ENCODE measurements at places on chromosomes 4 and X.
A peak's percentile ranks its signal among the peaks of the same experiment; 100 is the strongest.

GRCh38 chr4:37437163-37437562 lies 192.6 kb downstream of the NWD2 start:
- DNase-seq, result no peak

DNA sequence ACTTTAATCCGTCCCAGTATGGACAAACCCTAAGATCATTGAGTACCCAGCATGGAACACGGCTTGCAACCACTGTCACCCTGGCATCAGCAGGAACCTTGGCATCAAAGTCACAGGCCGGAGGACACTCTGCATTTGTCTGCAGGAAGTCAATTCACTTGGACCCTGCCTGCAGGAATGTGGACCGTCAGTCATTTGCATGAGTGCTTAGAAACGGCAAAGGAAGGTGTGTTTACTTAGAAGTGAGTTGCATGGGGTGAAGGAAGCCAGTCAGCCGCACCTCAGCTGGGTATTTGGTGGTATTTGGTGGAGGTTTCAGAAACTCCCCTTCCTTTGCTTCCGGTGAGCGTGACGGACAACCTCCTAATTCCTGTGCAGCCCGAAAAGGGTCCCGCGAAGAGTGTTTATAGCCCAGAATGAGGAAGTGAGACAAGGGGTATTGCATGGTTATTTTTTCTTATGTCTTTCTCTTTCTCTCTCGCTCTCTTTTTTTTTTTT lies 15.5 kb downstream of the P2RY8 start:
- DNase-seq, result no peak

GRCh38 chrX:121876305-121876704 lies 828.9 kb downstream of the GLUD2 start:
- DNase-seq, result no peak

DNA sequence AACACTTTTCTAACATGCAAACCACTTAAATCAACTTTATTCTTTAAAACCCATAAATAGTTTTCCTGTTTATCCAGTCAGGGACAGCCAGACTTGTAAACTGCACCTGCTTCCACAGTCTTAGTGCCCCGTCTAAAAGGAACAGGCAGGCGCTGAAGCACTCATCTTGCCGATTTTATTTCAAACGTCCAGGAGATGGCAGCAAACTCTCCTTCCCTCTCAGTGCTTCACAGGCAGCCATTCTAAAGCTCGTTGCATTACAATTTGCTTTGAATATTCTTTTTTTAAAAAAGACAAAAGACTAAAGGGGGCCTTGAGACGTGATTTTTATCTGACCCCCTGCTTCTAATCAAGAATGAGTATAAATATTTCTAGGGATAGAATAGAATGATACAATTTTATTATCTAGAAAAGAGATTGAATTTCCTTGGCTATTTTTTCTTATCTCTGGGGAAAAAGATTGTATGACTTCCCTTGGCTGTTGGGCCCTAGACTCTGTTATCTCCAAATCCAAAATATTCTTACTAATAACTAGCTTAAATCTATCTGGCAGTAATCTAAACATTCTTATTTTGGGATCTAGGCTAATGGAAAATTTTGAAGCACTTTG lies 93.6 kb upstream of the MYOZ2 start:
- DNase-seq, result peak; percentile 18

DNA sequence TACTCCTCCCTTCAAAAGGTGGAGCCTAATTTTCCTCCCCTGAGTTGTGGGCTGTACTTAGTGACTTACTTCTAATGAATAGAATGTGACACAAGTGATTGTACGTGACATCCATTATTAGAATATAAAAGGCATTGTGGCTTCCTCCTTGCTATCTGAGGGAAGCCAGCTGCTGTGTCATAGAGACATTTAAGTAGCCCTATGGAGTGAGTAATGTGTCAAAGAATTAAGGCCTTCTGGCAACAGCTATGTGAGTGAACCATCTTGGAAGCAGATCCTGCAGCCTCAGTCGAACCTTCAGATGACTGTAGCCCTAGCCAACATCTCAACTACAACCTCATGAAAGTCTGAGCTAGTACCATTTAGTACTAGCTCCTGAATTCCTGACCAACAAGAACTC lies 76.1 kb downstream of the BCOR start:
- no peak for DNase-seq

DNA sequence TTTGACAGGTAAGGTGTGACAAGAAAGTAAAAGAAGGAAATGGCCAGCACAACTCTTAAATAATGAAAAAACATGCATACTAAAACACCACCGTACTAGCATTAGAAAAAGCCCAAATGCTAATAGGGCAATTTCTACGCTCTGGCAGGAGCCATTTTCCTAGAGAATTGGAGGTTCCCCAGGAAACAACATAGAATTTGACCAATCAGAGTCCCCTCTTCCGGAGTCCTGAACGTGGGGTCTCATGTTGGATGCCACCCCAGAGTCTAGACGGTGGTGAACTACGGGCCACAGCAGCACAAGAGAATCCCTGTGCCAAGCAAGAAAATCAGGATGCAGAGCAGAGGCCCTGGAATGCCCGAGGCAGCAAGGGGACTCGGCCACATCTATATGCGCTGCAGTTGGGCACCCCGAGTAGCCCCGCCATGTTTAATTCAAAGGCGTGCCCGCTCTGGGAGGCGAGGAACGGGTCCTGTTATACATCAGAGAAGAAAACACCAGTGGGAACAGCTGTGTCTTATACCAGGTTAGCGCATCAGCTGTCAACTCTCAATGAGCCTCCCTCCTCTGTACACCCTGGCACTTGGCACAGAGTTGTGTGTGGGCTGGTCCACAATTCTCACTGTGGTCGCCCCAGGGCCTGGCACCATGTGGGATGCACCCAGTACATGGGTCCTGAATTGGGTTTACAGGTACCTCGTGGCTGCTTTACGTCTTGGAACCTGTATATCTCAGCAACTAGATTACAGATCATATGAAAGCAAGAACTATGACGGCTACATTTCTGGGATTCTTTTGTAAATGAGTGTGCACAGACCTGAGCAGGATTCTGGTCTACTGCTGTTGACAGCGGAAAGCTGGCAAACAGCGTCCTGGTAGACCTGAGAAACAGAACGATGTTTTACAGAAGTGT lies 52.1 kb downstream of the SEL1L3 start:
- DNase-seq, result no peak

- DNase-seq, result no peak
Measured at GRCh38 chr4:20251031-20251795, 492 bp upstream of the SLIT2 start.

GRCh38 chrX:45747905-45748304 lies 547.2 kb upstream of the DIPK2B start:
- no peak for DNase-seq

DNA sequence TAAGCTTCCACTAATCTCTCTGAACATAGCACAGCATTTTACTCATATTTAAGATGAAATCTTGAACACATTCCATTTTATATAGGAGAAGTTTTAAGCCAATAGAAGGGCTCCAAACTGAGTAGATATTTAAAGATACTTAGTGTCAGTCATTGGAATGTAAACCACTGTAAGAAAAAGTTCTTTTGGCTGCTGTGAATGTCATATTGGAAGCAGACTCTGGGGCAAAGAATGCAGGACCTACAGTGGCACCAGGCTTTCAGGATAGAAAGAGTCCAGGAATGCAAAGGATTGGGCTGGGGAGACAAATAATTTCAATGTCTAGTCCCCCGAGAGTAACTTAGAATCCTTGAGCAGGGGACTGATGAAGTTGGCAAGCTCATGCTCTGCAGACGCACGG lies 1047.7 kb downstream of the STIM2 start:
- no peak for DNase-seq

- DNase-seq, result no peak
Measured at GRCh38 chrX:53077207-53078197, 4.7 kb upstream of the TSPYL2 start.

DNA sequence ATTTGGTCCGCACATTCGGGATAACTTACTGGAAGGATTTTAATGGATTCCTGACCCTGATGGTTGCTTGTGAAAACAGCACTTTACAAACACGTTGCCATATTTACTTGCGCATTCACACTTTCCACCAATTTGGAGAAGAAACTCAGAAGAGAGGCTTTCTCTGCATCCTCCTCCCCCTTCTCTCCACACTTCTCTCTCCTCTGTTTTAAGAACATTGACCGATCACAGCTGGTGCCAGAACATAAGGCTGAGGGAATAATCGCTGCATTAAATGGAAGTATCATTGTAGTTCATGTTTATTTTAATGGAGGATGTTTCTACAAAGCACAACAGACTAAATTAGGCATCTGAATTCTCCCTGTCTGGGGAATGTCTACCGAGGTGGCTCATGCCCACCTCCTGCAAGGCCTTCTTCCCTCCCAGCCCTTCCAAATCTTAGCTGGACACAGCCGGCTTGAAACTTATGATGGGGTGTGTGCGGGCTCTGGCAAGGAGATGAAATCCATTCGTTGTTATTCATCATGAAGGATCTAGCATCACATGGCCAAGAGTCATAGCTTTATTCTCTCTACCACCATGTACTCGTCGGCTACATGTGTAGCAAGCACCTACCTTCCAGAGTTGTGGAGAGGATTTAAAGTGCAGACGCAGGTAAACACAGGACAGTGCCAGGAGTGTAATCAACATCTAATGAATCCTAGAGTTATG lies 204.1 kb downstream of the LDB2 start:
- no peak for DNase-seq

GRCh38 chr4:5638976-5639375 lies 69.4 kb downstream of the EVC2 start:
- no peak for DNase-seq

- no peak for DNase-seq
Measured at GRCh38 chrX:104098151-104098808, 14.0 kb upstream of the ZCCHC18 start.

- DNase-seq, result no peak
Measured at GRCh38 chr4:139266208-139266582, 13.8 kb downstream of the MGARP start.

DNA sequence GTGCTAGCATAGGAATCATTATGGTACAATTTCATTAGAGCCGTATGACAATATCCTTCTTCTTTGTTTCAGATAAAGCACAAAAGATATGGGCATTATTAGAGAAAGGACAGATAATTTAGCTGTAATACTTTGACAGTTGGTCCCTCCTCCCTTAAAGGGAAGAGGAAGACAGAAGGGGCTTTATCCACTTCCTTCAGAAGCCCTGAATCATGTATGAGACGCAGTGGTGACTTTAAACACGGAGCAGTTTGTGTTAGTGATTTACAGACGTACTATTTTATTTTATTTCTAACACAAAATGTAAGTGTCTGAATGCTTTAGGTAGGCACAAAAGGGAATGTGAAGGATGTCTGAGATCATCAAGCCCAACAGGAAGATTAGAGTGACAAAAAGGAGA lies 467.7 kb downstream of the IL15 start:
- DNase-seq, result no peak

DNA sequence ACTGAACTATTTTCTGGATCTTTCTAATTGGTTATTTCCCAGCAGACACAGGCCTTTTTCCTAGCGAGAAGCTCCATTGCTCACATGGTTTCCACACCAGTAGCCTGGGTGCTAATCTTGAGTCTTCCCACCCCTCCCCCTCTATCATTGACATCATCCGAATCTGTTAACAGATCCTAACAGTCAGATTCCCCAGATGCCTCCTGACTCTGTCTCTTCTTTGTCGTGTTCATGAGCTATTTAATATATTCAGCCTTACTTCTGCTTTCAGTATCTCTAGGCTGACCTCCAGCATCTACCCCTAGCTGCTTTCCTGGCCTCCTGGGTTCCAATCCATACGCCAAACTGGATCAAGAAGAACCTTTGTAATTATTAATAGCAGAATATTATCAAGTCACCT lies 85.0 kb downstream of the CLNK start:
- DNase-seq, result no peak

DNA sequence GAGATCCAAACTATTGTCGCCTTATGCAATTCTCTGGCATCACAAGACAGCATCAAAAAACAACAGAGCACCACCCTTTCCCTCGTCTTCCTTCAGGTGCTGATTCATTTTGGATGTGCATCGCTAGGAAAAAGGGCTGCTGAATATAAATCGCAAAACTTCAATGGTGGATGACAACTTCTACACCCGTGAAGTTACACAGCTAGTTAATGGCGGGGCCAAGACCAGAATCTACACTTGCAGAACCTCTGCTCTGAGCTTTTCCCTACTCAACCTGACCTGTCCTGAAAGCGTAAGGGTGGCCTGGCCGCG lies 674 bp downstream of the GNPDA2 start:
- DNase-seq, result no peak

DNA sequence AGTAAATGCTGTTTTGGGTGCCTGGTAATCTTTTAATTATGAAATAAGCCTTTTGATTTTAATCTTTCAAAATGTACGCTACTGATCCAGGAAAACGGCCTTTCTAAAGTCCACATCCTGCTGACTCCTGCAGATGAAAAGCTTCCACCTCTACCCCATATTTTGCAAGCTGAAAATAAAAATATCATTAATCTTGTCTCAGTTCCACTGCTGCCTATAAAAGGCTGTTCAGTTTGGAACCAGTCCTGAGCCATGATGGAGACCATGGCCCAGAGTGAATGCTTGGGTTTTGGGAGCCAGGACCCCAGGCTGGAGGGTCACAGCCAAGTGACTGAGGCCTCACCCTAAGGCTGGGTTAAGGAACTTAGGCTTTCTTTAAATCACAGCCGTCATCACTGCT lies 110.8 kb downstream of the AFF1 start:
- no peak for DNase-seq

- DNase-seq, result no peak
Measured at GRCh38 chrX:120301960-120302359, 9.3 kb downstream of the TMEM255A start.

DNA sequence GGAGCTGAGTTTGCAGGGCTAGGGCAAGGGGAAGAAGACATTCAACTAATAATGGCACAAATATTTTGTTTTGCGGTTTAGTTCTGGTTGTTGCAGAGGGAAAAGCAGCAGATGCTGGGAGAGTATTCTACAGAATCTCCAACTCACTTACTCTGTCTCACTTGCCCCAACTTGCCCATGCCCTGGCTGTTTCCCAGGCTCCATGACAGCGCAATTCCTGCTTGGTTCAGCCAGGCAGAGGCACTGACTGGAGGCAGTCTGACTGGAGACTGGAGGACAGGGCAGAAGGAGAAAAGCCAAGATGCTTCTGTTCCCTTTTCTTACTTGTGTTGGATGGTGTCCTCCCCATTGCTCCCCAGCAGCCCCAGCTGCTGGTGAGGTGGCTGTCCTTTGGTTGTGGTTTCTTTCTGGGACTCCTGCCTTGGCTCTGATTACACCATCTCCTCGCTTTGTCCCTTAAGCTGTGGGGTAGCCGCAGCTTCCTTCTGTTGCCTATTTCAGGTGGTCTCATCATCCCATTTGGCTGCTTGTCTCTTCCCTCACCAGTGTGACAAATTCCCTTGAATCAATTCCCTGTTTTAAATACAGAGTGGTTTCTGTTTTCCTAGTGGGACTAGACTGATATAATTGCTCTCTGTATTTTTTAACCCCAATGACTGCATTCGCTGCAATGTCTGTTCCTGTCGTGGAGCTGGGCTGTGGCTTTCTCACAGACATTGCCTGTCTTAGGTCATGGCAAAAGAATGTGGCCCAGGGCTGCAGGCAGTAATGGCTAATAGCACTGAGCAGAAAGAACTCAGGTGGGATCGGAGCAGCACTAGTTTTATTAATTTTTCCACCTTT lies 24.2 kb upstream of the RASL11B start:
- DNase-seq, result no peak

DNA sequence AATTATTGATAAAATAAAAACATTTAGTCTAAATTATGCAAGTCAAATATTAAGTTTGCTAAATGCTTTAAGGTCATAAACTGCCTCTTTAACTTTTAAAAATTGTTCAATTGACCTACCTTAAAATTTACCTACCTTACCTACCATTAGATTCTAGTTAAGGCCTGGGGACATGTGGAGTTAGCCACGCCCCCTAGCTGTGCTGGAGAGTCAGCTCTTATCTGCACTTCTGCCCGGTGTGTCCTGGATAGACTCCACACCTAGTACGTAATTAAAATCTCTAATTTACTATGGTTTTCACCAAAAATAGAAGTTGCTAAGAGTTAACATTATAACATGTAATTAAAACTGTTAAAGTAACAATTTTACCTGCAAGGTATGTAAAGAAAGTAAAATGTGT lies 22.7 kb downstream of the TENM3 start:
- no peak for DNase-seq
